Activated naive CD8-positive, alpha-beta T cell treated with anti-CD3 and anti-CD28 coated beads for 36 hours (primary cell): ENCODE measurements at places on chromosomes 11 and 22. TPM values are rescaled to one million over a fixed set of nuclear protein-coding genes. Genes with fewer than 3 reads are reported as not detected.

Gene RAG1
- 0.43 TPM for total RNA-seq

GRCh38 chr22:24819911-24820461, 14.0 kb downstream of the SGSM1 start:
- no peaks in the 10 kb centered on the region for H3K27me3 ChIP-seq
- H3K4me1 ChIP-seq: no peaks in the 10 kb centered on the region
- no peak for DNase-seq
- no peak overlapping the region for H3K27ac ChIP-seq
- H3K4me3 ChIP-seq: no peak overlapping the region

GRCh38 chr11:26830218-26830617, 108.4 kb upstream of the SLC5A12 start:
- no peaks in the 10 kb centered on the region for H3K4me1 ChIP-seq
- no peaks in the 10 kb centered on the region for H3K36me3 ChIP-seq
- no peak overlapping the region for H3K4me3 ChIP-seq
- no peak overlapping the region for H3K27ac ChIP-seq

Gene SLC22A8
- not detected for total RNA-seq

Gene SLC37A2
- 0.50 TPM for total RNA-seq

- H3K27ac ChIP-seq: no peak overlapping the region
- H3K4me3 ChIP-seq: no peak overlapping the region
- no peak for DNase-seq
- H3K4me1 ChIP-seq: no peaks in the 10 kb centered on the region
- peaks cover 4% of the 10 kb centered on the region for H3K27me3 ChIP-seq
These were observed 34.3 kb downstream of the PLEKHA7 start for GRCh38 chr11:16979703-16980622.

DNA sequence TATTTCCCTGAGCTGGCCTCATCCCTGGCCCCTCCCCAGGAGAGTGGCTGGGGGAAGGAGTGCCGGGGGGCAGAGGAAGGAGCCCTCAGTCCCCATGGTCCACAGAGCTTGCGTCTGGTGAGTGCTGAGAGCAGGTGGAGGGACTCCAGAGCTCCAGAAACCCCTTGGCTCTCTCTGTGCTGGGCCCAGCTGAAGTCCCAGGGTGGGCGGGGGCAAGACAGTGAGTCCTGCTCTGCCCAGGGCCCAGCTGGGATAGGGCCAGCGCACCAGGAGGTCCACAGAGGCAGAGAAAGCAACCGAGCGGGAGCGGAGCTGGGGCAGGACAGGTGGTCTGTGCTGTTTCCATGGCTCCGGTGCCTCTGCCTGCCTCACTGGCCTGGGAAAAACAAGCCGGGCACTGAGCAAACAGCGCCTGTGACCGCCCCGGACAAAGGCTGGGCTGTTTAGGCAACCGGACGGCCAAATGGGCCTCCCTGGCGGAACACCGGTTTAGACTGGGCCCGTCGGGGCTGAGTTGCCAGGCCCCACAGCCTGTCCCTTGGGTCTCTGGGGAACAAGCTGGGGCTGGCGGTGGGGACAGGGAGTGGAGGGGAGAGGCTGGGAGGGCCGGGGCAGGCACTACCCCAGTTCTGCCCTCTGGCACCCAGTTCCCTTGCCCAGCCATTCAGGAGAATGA, 34.1 kb upstream of the WNT7B start:
- H3K27ac ChIP-seq: no peak overlapping the region
- peaks cover 10% of the 10 kb centered on the region for H3K4me1 ChIP-seq
- no peak overlapping the region for H3K4me3 ChIP-seq
- no peaks in the 10 kb centered on the region for H3K27me3 ChIP-seq

- DNase-seq: no peak
- peak overlapping the region; percentile 32 for H3K27ac ChIP-seq
- peaks cover 29% of the 10 kb centered on the region for H3K4me1 ChIP-seq
- H3K4me3 ChIP-seq: no peak overlapping the region
These were observed 5.9 kb downstream of the SRRD start for GRCh38 chr22:26489447-26490036.

DNA sequence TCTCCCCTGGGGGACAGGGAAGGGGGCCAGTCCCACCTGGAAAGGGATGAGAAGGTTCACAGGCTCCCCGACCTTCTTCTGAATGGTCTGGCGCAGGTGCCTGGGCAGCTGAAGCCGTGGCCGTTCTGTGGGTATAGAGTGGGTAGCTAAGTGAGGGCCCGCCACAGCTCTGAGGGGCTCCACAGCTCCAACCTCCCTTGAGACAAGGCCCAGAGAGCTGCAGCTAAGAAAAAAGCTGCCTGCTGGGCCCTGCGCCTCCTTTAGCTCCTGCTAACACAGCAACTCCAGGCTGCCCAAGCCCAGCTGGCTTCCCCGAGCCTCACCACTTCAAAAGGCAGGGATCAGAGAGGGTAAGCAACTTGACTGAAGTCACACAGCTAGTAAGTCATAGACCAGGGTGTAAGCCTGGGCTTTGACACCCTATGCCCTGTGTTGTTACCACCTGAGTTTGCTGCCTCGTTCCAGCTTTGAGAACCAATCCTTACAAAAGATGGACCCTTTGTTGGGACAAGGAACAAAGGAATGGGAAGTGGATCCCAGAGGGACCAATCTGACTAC, 18.5 kb downstream of the MYBPC3 start:
- H3K27ac ChIP-seq: no peak overlapping the region
- no peak for DNase-seq
- no peaks in the 10 kb centered on the region for H3K27me3 ChIP-seq
- H3K4me1 ChIP-seq: no peaks in the 10 kb centered on the region
- no peak overlapping the region for H3K4me3 ChIP-seq
- H3K36me3 ChIP-seq: peaks cover 2% of the 10 kb centered on the region

GRCh38 chr11:124868331-124869274, 3.4 kb downstream of the ROBO3 start:
- no peak for DNase-seq
- H3K36me3 ChIP-seq: no peaks in the 10 kb centered on the region
- H3K4me3 ChIP-seq: peak overlapping the region; percentile 37
- H3K4me1 ChIP-seq: peaks cover 29% of the 10 kb centered on the region
- no peak overlapping the region for H3K27ac ChIP-seq
- peaks cover 100% of the 10 kb centered on the region for H3K27me3 ChIP-seq

GRCh38 chr11:72642043-72642883, 32.0 kb downstream of the PDE2A start:
- peak; percentile 27 for DNase-seq
- H3K36me3 ChIP-seq: no peaks in the 10 kb centered on the region
- no peaks in the 10 kb centered on the region for H3K4me1 ChIP-seq
- peaks cover 11% of the 10 kb centered on the region for H3K27me3 ChIP-seq
- peak overlapping the region; percentile 50 for H3K4me3 ChIP-seq
- no peak overlapping the region for H3K27ac ChIP-seq

- no peaks in the 10 kb centered on the region for H3K4me1 ChIP-seq
- H3K27me3 ChIP-seq: peaks cover 18% of the 10 kb centered on the region
- no peaks in the 10 kb centered on the region for H3K36me3 ChIP-seq
- no peak for DNase-seq
- no peak overlapping the region for H3K27ac ChIP-seq
- H3K4me3 ChIP-seq: no peak overlapping the region
These were observed 24.5 kb upstream of the RAG2 start for GRCh38 chr11:36622431-36623136.

Gene MPEG1
- total RNA-seq: 0.62 TPM

DNA sequence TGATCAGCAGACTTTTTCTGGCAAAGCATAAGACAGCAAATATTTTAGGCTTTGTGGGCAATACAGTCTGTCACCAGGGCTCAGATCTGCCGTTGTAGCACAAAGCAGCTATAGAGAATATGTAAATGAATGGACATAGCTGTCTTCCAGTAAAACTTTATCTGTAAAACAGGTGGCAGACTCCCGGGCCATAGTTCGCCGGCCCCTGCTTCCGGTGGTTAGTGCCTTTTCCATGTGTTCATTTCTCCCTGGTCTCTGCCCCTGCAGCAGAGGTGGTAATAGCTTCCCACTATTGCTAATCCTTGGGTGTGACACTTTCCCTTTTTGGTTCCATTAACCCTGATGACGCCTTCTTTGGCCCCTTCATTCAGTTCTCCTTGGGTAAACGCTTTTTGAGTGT, 93.7 kb upstream of the LDLRAD3 start:
- no peak overlapping the region for H3K27ac ChIP-seq
- no peaks in the 10 kb centered on the region for H3K27me3 ChIP-seq
- DNase-seq: no peak
- H3K4me1 ChIP-seq: no peaks in the 10 kb centered on the region

GRCh38 chr22:28768701-28769393, 3.6 kb upstream of the CCDC117 start:
- no peak overlapping the region for H3K27ac ChIP-seq
- H3K27me3 ChIP-seq: no peaks in the 10 kb centered on the region
- no peak overlapping the region for H3K4me3 ChIP-seq
- peaks cover 5% of the 10 kb centered on the region for H3K36me3 ChIP-seq
- H3K4me1 ChIP-seq: peaks cover 7% of the 10 kb centered on the region
- no peak for DNase-seq

- no peak overlapping the region for H3K4me3 ChIP-seq
- H3K27me3 ChIP-seq: no peaks in the 10 kb centered on the region
- peaks cover 4% of the 10 kb centered on the region for H3K36me3 ChIP-seq
- H3K27ac ChIP-seq: peak overlapping the region; percentile 19
- DNase-seq: no peak
- peaks cover 58% of the 10 kb centered on the region for H3K4me1 ChIP-seq
These were observed 24.7 kb downstream of the SIK3 start for GRCh38 chr11:117073539-117073938.

GRCh38 chr11:102229510-102230123, 87.7 kb upstream of the BIRC3 start:
- H3K27me3 ChIP-seq: peaks cover 14% of the 10 kb centered on the region
- H3K27ac ChIP-seq: no peak overlapping the region
- DNase-seq: no peak
- no peaks in the 10 kb centered on the region for H3K36me3 ChIP-seq
- H3K4me1 ChIP-seq: no peaks in the 10 kb centered on the region

GRCh38 chr11:125263268-125263790, 98.8 kb downstream of the PKNOX2 start:
- H3K4me3 ChIP-seq: no peak overlapping the region
- no peaks in the 10 kb centered on the region for H3K4me1 ChIP-seq
- H3K27me3 ChIP-seq: peaks cover 44% of the 10 kb centered on the region
- no peak for DNase-seq

DNA sequence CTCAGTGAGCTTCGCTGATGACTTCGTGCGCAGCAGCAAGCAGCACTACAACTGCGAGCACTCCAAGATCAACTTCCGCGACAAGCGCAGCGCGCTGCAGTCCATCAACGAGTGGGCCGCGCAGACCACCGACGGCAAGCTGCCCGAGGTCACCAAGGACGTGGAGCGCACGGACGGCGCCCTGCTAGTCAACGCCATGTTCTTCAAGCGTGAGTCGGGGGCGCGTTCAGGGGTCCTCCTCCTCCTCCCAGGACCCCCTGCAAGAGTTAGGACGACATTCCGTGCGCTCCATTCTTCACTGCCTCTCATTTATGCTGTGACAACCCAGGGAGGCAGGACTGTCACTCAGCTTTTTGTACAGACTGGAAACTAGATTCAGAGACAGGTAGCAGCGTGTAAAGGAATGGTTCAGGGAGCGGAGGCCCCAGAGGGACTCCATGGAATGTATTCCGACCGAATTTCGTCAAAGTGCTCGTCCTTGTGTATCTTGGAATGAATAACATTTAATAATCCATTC, 4.8 kb downstream of the SERPINH1 start:
- peaks cover 30% of the 10 kb centered on the region for H3K4me1 ChIP-seq
- no peak overlapping the region for H3K4me3 ChIP-seq
- no peaks in the 10 kb centered on the region for H3K36me3 ChIP-seq

Gene DDX25
- 0.26 TPM for total RNA-seq

DNA sequence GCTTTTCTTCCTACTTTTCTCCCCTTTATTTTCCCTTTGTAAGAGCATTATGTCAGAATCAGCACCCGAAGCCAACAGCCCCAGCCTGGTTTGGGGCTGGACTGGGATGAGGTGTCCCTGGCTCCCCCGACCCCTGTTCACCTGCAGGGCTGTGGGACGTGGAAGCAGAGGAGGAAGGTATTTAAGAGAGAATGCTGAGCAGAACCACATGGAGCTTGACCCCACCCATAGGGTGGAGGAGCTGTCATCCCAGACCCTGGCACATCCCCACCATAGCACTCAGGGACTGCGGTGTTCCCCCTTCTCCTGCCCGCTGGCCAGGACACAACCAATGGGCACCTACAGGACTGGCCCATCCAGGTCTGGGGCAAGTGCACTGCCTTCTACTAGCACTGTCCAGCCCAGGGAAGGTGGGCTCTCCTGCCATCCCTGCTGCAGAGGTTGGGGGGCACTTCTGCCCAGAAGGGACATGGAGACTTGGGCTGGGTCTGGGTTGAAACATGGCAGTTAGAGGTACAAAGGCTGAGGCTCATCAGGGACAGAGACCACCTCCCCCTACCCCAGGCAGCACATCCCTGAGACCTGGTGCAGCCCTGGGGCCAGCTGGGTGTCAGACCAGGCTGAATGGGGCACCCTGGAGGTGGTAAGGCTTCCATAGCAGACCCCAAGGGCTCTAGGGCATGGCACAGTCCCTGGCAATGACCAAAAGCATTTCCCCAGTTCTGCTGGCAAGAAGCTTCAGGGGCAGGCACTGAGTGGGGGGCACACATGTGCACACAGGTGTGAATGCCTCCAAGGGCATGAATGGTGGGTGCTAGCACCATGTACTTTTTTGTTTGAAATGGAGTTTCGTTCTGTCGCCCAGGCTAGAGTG, 19.7 kb downstream of the TANGO2 start:
- DNase-seq: no peak
- H3K4me1 ChIP-seq: no peaks in the 10 kb centered on the region
- no peaks in the 10 kb centered on the region for H3K27me3 ChIP-seq
- no peaks in the 10 kb centered on the region for H3K36me3 ChIP-seq
- no peak overlapping the region for H3K27ac ChIP-seq
- no peak overlapping the region for H3K4me3 ChIP-seq

Gene APOBEC3B
- 3.4 TPM for total RNA-seq

DNA sequence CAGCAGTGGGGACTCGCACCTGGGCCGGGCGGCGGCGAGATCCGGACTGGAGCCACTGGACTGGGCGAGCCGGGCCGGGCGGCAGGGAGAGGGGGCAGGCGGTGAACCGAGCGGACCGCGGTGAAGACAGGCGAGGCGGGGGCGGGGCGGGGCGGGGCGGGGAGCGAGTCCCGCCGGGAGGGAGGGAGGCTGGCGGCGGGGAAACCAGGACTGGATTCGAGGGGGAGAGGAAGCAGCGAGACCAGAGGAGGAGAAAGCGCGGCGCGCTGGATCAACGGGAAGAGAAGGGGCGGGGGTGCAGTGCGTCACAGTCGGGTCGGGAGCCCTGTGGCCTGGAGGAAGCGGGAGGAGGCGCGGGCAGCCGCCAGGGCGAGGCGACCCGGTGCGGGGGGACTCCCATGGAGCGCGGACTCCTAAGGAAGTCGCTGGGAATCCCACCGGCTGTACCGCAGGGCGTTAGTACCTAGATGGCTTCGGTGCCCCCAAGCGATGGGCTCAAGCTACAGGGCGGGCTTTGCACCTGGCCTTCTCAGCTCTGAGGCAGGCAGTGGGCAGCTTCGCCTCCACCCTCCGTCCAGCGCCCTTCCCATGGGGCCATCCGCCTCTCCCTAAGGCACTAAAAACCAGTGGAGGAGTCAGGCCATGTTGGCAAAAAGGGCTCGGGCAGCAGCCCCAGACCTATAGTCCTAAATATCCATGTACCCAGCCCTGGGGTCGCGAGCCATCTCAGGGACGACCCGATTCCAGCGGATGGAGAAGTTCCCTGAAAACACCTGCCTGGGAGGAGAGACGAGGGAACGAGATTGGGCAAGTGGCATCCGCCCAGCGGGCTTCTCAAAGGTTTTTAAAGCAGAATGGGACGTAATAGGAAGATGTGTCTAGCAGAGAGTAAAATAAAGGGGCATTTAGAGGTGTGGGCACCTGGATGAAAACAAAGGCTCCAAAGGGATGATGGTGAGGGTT, at the start of gene TMEM121B:
TSS of gene TMEM121B (minus strand) at position 128 of the 963 bp plus-strand sequence. CDS start 233 bp downstream, outside the sequence.
- peak within 1 kb of the TSS; percentile 74 for H3K4me3 ChIP-seq
- H3K4me1 ChIP-seq: peaks cover 30% of the 10 kb centered on the region
- H3K36me3 ChIP-seq: no peaks in the 10 kb centered on the region
- peak; percentile 27 for DNase-seq
- peaks cover 25% of the 10 kb centered on the region for H3K27me3 ChIP-seq
